Tibial nerve (tissue), 4 donors: ENCODE measurements at places on chromosomes 4 and X. TPM values are rescaled to one million over a fixed set of nuclear protein-coding genes. Genes with fewer than 3 reads are reported as not detected.

GRCh38 chr4:150176547-150176946 lies 98.3 kb downstream of the DCLK2 start:
- no peaks in the 10 kb centered on the region for H3K27me3 ChIP-seq
- no peak overlapping the region for H3K27ac ChIP-seq
- H3K4me1 ChIP-seq = peaks cover 36% of the 10 kb centered on the region
- H3K4me3 ChIP-seq = no peak overlapping the region
- DNase-seq = no peak

The GLOD5 gene
- not detected for total RNA-seq

GRCh38 chr4:61094854-61095598 lies 105.1 kb upstream of the ADGRL3 start:
- no peak overlapping the region for H3K27ac ChIP-seq
- no peaks in the 10 kb centered on the region for H3K4me1 ChIP-seq
- H3K36me3 ChIP-seq = no peaks in the 10 kb centered on the region

GRCh38 chr4:183700407-183700806 lies 41.3 kb downstream of the TRAPPC11 start:
- H3K27me3 ChIP-seq = no peaks in the 10 kb centered on the region
- DNase-seq = no peak
- no peak overlapping the region for H3K4me3 ChIP-seq
- H3K36me3 ChIP-seq = peaks cover 29% of the 10 kb centered on the region

DNA sequence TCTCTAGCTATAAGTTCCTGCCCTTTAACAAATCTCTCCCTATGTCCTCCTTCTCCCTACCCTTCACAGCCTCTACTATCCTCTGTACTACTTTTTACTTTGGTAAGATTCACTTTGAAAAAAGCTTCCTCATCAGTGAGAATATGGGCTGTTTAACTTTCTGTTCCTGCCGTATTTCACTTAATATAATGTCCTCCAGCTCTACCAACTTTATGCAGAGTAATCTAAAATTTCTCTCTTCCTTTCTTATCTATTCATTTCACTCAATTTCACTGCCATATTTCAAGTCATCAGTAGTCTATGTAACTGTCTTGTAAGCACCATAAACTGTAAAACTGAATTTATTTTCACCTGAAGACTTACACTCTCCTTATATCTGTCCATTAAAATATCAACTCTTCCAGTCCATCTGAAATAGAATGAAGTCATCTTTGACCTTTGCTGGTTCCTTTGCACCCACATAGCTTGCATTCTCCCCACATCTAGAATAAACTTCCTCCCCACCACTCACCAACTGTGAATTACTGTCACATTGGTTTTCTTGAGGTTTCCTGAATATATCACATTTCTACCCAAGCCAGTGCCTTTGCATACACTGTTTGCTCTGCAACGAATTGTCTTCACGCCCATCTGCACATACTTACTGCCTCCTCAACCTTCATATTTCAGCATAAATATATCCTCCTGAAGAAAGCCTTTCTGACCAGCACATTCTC lies 54.6 kb downstream of the ARAP2 start:
- no peak for DNase-seq
- no peak overlapping the region for H3K4me3 ChIP-seq
- no peaks in the 10 kb centered on the region for H3K27me3 ChIP-seq

GRCh38 chr4:153619811-153620210 lies 64.3 kb upstream of the TLR2 start:
- H3K4me1 ChIP-seq = no peaks in the 10 kb centered on the region
- no peaks in the 10 kb centered on the region for H3K27me3 ChIP-seq
- no peak for DNase-seq
- H3K4me3 ChIP-seq = no peak overlapping the region
- peaks cover 70% of the 10 kb centered on the region for H3K36me3 ChIP-seq

- H3K27ac ChIP-seq = no peak overlapping the region
- DNase-seq = no peak
- no peak overlapping the region for H3K4me3 ChIP-seq
- no peaks in the 10 kb centered on the region for H3K4me1 ChIP-seq
- H3K27me3 ChIP-seq = no peaks in the 10 kb centered on the region
- H3K36me3 ChIP-seq = no peaks in the 10 kb centered on the region
Measured at GRCh38 chrX:130260316-130260715, 8.4 kb downstream of the ZNF280C start.

The PHKA1 gene
- total RNA-seq = 3.7 TPM

The EXOC1L gene
- not detected for total RNA-seq

The MMAA gene
- total RNA-seq = 2.7 TPM

The CXCL13 gene
- total RNA-seq = 5.9 TPM

GRCh38 chr4:6233929-6234328 lies 33.6 kb upstream of the JAKMIP1 start:
- no peak overlapping the region for H3K27ac ChIP-seq
- no peaks in the 10 kb centered on the region for H3K36me3 ChIP-seq
- no peaks in the 10 kb centered on the region for H3K4me1 ChIP-seq
- no peaks in the 10 kb centered on the region for H3K27me3 ChIP-seq
- no peak for DNase-seq
- H3K4me3 ChIP-seq = no peak overlapping the region

The HUWE1 gene
- 141 TPM for total RNA-seq

- H3K36me3 ChIP-seq = no peaks in the 10 kb centered on the region
- no peak overlapping the region for H3K4me3 ChIP-seq
- H3K27me3 ChIP-seq = no peaks in the 10 kb centered on the region
- H3K4me1 ChIP-seq = no peaks in the 10 kb centered on the region
- no peak for DNase-seq
- H3K27ac ChIP-seq = no peak overlapping the region
Measured at GRCh38 chrX:39956803-39957394, 140.9 kb downstream of the BCOR start.

The KDM6A gene
- 32.9 TPM for total RNA-seq

GRCh38 chrX:133415276-133416105 lies at the start of gene GPC4:
Gene GPC4, minus strand, starts transcription at chrX:133415489. Its CDS starts 524 bp downstream, at chrX:133414965.
- H3K27me3 ChIP-seq = peaks cover 58% of the 10 kb centered on the region
- H3K4me1 ChIP-seq = no peaks in the 10 kb centered on the region
- H3K27ac ChIP-seq = no peak within 1 kb of the TSS
- H3K4me3 ChIP-seq = peak within 1 kb of the TSS; percentile 53
- peak; percentile 22 for DNase-seq

- no peaks in the 10 kb centered on the region for H3K36me3 ChIP-seq
- DNase-seq = no peak
- H3K27me3 ChIP-seq = no peaks in the 10 kb centered on the region
- no peaks in the 10 kb centered on the region for H3K4me1 ChIP-seq
- peak overlapping the region; percentile 26 for H3K27ac ChIP-seq
Measured at GRCh38 chrX:10619425-10620046, 849 bp downstream of the MID1 start.

- H3K27me3 ChIP-seq = peaks cover 48% of the 10 kb centered on the region
- peaks cover 6% of the 10 kb centered on the region for H3K4me1 ChIP-seq
- no peak overlapping the region for H3K4me3 ChIP-seq
Measured at GRCh38 chr4:830601-831482, 4.9 kb upstream of the CPLX1 start.

The SOX3 gene
- not detected for total RNA-seq

- no peaks in the 10 kb centered on the region for H3K4me1 ChIP-seq
- no peaks in the 10 kb centered on the region for H3K27me3 ChIP-seq
- no peak for DNase-seq
Measured at GRCh38 chr4:24747234-24747975, 48.0 kb upstream of the SOD3 start.

DNA sequence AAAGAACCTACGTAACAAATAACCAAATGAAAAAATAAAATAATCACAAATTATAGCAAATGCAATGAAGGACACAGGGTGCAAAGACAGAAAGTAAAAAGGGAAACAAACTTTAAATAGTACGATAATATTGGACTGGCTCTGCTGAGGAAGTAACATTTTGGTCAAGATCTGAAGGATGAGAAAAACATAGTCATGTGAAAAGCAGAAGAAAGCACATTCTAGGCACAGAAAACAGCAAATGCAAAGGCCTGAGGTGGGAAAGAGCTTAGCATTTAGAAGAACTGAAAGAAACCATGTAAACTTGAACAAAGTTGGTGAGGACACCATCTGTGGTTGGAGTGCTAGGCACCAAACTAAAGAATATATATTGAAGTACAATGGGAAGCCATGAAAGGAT lies 111.2 kb downstream of the PPP3CA start:
- H3K4me3 ChIP-seq = no peak overlapping the region
- H3K27me3 ChIP-seq = no peaks in the 10 kb centered on the region
- no peaks in the 10 kb centered on the region for H3K36me3 ChIP-seq
- DNase-seq = no peak

The SLAIN2 gene
- 53.8 TPM for total RNA-seq

DNA sequence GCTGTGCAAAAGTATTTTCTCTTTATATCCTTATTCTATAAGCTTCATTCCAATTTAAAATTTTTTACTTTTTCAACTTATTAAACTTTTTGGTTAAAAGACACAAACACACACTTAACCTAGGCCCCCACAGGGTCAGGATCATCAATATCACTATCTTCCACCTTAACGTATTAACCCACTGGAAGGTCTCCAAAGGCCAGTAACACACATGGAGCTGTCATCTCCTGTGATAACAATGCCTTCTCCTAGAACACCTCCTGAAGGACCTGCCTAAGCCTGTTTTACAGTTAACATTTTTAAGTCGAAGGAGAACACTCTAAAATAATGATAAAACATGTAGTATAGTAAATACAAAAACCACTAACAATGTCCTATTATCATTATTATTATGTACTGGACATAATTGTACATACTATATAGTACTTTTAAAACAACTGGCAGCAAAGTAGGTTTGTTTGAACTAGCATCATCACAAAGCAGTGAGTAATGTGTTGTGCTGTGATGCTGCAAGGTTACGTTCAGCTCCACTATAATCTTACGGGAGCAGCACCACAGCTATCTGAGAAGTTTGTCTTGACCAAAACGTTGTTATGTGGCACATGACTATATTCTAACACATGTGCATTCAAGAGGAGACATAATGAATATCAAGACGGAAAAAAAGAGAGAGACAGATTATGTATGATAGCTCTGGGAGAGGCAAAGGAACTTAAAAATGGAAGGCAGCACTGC lies 33.7 kb downstream of the DHX15 start:
- H3K27ac ChIP-seq = no peak overlapping the region
- no peaks in the 10 kb centered on the region for H3K27me3 ChIP-seq
- DNase-seq = no peak

The TRPC5OS gene
- total RNA-seq = not detected

GRCh38 chrX:9874483-9874882 lies 88.3 kb downstream of the SHROOM2 start:
- H3K27me3 ChIP-seq = no peaks in the 10 kb centered on the region
- DNase-seq = no peak
- no peaks in the 10 kb centered on the region for H3K4me1 ChIP-seq
- no peak overlapping the region for H3K27ac ChIP-seq
- no peaks in the 10 kb centered on the region for H3K36me3 ChIP-seq

DNA sequence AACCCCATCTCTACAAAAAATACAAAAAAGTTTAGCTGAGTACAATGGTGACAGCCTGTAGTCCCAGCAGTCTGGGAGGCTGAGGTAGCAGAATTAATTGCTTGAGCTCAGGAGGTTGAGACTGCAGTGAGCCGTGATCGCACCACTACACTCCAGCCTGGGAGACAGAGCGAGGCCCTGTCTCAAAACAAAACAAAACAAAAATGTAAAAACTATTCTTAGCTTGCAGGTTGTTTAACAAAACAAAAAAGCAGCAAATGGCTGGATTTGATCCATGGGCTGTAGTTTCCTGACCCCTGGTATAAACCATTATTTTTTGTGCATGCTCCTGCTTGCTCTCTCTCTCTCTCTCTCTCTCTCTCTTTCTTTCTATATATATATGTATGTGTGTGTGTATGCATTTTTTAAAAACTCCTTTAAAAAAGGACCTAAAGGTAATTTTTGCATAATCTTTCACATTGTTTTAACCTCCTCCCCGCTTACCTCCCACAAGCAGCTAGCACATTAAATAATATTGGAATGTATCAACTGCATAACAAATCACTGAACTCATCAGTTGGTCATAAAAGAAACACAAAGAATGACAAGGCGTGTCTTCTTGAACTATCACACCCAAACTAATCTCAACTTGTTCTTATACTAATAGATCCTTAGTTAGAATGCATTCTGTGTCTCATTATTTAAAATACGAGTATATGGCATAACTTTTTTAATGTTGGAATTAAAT lies 4.8 kb downstream of the AREG start:
- H3K36me3 ChIP-seq = no peaks in the 10 kb centered on the region
- no peak for DNase-seq
- H3K4me3 ChIP-seq = no peak overlapping the region
- H3K27ac ChIP-seq = no peak overlapping the region

DNA sequence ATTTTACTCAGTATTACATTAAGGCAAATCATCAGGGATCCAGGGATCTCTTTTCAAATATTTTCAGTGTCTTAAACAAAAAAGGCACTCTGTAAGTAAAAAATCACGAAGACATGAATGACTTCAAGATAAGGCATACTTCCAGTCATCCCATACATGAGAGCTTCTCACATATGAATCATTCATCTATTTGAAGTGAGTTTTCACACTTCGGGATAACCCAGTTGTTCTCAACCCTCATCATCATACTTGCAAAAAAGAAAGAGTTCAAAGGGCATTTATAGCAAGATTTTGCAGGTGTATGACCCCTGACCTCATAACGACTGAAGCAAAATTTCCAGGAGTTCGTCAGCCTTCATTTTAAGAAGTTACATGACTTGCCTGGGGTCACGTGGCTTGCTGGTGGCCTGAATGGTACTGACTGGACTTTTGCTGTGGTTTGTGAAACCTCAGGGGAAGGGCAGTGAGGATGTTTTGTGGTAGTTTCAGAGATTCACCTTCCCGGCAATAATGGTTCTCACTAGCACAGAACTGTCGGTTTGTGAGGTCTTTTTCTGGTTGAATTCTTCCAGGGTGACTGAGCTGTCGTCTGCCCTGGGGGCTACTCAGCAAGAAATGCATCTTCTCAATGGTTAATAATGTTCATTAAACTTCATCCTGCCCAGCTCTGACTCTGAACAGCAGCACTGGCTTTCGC lies 115.8 kb upstream of the SHISA3 start:
- no peaks in the 10 kb centered on the region for H3K4me1 ChIP-seq
- DNase-seq = no peak
- H3K4me3 ChIP-seq = no peak overlapping the region
- no peaks in the 10 kb centered on the region for H3K27me3 ChIP-seq
- H3K27ac ChIP-seq = peak overlapping the region; percentile 54

GRCh38 chr4:127131527-127131926 lies 501.2 kb upstream of the INTU start:
- H3K27me3 ChIP-seq = no peaks in the 10 kb centered on the region
- H3K4me1 ChIP-seq = peaks cover 4% of the 10 kb centered on the region
- no peak overlapping the region for H3K4me3 ChIP-seq
- no peaks in the 10 kb centered on the region for H3K36me3 ChIP-seq
- no peak overlapping the region for H3K27ac ChIP-seq

GRCh38 chrX:26783512-26784225 lies 567.7 kb downstream of the MAGEB5 start:
- no peak for DNase-seq
- no peaks in the 10 kb centered on the region for H3K4me1 ChIP-seq
- no peak overlapping the region for H3K27ac ChIP-seq
- no peaks in the 10 kb centered on the region for H3K36me3 ChIP-seq
- H3K27me3 ChIP-seq = no peaks in the 10 kb centered on the region
